T-helper 2 cell (primary cell): ENCODE measurements at places on chromosomes 4 and X.

DNA sequence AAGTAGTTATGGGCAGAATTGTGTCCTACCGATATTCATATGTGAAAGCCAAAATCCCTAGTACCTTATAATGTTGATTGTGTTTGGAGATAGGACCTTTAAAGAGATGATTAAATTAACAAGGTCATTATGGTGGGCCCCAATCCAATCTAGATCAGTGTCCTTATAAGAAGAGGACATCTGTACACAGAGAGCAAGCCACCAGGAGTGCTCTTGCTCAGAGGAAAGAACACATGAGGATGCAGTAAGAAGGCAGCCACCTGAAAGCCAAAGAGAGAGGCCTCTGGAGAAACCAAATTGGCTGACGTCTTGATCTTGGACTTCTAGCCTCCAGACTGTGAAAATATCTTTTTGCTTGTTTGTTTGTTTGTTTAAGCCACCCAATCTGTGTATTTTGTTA, 1290.8 kb upstream of the PABPC4L start:
- no peak for DNase-seq

DNA sequence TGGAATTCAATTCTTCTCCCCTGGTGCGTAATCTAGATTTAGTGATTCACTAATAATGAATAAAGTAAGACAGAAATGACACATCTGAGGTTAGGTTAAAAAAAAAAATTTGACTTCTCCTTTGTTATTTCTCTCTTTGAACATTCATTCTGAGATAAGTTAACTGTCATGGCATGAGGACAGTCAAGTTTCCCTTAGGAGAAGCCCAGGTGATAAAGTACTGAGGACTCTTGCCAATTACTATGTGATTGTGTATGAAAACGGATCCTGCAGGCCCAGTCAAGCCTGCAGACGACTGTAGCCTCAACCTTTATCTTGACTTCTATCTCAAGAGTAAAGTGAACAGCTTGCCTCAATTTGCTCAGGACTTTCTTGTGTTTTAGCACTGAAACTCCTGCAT, 293.2 kb downstream of the PRR32 start:
- no peak for DNase-seq

DNA sequence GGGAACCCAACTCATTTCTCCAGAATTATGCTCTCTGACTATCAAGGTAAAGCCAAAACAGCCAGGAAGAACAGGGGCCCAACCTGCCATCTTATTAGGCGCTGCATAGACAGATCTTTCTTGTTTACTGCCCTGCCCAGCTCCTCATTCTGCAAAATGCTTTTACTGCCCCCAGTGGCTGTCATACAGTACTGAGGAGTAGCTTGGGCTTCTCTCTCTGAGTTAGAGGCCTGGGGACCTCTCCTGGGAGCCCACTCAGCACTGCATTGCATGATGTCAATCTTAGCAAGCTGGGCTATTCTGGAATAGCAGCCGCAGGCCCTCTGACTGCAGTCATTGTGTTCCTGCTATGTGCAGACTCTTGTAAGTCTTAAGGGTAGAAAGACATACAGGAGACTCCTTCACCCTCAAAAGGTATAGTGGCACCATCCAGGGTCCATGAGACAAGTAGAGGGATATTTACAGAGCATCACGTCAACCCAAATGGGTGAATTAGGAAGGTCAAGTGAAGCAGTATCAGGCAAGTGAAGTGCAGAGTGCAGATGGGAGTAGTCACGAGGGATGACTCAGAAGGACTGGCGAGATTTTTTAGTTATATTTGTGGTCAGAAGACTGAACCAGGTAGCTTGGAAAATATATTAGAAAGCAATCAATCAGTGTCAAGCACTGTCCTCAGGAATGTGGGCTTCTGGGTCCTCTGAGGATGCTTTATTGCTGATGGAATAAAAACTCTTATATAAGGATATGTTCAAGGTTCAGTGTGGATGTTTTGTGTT, 294.1 kb upstream of the SFRP2 start:
- DNase-seq, result no peak

DNA sequence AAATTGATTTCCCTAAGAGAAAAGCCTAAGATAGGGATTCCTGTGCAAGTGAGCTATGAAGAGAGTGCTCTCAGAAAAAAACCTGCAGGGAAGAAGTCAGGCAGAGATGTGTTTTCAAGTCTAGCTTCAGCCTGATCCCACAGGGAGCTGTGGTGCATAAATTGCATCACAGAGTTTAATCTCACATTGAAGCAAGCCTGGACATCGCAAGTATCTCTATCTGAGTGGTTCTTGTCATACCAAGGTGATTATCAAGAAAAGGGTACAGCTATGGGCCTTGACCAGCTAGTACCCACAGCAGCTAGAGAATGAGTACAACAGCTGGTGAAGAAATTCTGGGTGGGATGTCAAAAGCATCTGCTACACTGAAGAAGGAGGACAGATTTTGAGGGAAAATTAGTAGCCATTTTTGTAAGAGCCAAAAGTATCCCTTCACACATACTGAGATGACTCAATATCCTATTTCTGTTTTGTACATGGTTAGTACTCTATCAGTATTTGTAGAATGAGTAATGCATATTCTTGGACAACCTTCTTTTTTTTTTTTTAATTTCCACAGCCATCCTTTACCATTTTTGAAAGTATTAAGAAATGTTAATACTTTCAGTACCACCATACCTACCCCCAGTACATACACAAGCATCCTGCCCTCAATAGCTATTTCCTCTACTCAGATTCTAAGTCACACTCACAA, 708.9 kb downstream of the IL1RAPL1 start:
- no peak for DNase-seq

- no peak for DNase-seq
Measured at GRCh38 chr4:26176598-26177149, 144.1 kb upstream of the RBPJ start.

GRCh38 chrX:72205706-72206105, 24.1 kb downstream of the PIN4 start:
- DNase-seq, result no peak

DNA sequence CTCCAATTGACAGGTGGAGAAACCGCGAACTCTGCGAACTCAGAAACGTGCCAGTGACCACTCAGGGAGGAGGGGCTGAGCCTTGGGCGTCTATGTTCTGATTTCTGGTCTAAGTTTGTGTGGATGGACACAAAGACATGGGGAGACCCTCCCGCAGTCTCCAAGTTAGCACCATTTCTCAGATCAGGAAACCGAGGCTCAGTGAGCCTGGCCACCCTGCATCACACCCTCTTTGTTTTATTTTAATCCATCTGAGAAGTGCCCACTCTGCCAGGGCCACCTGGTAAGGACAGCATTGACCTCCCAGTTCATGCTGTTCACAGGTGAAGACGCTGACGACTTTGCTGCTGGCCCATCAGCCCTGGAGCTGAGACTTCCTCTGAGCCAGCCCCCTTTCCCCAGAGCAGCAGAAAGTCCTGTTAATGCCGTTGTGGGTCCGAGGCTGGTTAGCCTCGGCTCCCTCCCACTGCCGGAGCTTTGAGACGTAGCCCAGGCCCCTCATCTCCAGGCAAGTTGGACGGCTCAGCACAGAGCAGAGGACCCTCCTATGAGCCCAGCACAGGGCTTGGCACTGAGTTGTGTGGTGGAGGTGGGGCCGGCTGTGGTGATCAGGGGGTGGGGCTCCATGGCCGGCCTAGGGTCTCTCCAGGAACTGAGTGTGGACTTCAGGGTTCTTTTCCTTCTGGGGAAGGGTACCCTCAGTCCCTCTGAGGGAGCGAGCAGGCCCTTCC, 43.7 kb downstream of the PSAPL1 start:
- DNase-seq, result no peak

DNA sequence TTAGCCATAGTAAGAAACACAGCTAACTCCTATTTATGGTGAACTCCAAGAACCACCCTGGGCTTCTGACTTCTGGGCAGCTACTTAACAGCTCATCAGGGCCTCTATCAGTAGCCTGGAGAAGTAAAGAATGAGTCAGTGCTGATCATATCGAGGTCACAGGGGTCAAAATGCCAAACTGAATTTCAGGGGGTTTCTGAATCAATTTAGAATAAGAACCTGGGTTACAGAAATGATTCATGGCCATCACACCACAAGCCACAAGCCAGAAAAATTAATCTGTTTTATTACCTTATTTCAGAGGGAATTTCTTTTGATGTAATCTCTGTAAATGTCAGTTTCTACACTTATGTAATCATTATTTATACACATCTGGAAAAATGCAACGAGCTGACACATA, 64.4 kb downstream of the CHST7 start:
- DNase-seq, result no peak

DNA sequence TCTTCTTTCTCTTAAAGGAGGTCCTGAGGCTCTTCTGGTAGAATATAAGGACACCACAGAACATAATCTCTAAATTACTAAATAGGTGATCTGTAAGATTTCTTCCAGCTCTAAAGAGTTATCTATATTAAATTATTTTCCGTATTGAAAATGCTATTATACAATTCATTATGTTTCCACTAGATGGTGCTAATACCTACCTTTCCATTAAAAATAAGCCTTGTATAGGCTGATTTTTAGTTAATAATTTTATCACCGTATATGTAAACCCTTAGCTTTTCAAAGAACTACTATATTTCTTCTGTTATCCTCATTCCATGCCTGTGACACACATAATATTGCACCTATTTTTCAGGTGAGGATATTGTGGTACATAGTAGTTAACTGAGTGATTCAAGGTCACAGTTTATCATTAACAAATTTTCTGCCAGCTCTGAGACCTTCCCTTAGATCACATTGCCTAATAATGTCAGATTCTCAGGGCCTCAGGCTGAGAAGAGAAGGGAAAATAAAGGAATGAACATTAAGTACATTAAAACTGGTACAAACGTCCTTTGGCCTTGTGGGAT, 138.8 kb downstream of the TEX11 start:
- DNase-seq, result no peak

DNA sequence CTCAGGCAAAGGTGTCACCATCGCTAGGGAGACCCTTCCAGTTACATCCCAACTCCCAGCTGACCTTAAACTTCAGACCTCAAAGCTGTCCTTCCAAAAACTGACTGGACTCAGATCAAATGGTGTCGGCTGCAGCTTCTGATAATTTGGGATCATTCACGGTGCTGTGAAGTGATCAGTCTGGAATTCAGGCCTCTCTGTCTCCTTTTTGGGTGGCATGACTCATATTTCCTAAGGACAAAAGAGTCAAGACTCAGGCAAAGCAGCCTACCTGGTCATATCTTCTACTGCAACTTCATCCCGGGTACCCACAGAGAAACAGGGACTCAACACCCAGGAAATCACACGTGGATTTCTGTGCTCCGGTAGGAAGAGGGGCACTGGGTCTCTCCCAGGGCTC, 87.6 kb downstream of the SORCS2 start:
- DNase-seq, result no peak

GRCh38 chrX:49934148-49934547, 11.8 kb downstream of the CLCN5 start:
- no peak for DNase-seq

GRCh38 chrX:110215411-110215810, 102.5 kb downstream of the AMMECR1 start:
- no peak for DNase-seq

- no peak for DNase-seq
Measured at GRCh38 chr4:23750125-23750524, 139.7 kb downstream of the PPARGC1A start.

- DNase-seq, result no peak
Measured at GRCh38 chr4:3607690-3608552, 75.7 kb upstream of the LRPAP1 start.

GRCh38 chrX:140744085-140744484, 34.5 kb downstream of the LINC00632 start:
- DNase-seq, result no peak

DNA sequence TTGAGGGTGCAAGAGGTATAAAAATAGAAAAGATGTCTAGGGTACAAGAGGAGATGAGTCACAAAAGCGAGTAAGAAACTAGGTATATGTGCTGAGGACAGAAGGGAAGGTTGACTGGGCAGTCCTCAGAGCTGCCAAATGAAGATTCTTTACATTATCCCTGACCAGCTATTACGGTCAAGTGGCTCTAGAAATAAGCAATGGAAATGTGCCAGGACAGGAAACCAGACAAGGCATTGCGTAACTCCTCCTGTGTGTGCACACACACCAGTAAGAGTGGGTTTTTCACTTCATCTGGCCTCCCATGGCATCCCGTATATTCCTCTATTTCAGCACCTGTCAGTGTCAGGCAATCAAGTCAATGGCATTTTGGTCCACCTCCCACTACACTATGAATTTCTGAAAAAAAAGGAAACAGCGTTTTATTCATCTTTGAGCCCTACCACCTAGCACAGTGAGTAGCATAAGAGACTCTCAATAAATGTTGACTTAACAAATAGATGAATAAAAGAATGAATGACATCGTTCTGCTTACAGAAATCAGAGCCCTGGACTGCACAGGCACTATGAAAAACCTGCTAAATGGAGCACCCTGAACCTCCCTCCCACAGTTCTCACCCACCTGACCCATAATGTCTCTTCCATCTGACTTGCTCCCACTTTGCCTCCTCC, 62.6 kb upstream of the KLF3 start:
- DNase-seq, result no peak

DNA sequence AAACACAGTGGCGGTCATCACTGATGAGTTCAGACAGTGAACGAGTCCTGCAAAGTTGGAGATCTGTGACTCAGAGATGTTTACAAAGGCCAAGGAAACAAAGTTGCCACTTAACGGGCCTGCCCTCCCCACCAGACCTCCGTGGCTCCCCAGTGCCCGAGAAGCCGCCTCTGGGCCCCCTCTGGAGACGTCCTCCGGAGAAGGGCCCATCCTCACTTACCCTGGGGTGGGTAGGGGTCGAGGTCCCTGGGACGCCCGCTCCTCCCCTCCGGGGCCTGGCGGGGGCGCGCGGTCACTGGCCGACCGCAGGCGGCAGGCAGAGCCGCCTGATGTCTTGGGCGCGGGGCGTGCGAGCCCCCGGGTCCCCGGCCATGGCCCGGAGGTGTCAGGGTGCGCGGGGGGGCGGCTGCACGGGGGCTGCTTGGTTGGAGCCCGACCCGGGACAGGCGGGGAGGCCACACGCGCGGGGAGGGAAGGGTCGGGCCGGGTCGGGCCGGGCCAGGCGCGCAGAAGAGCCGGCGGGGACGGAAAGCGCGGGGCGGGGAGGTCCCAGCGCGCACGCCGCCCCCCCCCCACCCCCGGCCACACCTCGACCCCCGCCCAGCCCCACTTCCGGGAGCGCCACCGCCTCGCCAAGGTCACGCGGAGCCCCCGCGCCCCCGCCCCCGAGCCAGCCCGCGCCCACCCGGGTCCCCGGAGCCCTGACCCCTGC, 529 bp downstream of the DHRSX start:
- DNase-seq, result no peak

GRCh38 chrX:95505721-95506120, 1178.9 kb upstream of the DIAPH2 start:
- DNase-seq, result no peak

DNA sequence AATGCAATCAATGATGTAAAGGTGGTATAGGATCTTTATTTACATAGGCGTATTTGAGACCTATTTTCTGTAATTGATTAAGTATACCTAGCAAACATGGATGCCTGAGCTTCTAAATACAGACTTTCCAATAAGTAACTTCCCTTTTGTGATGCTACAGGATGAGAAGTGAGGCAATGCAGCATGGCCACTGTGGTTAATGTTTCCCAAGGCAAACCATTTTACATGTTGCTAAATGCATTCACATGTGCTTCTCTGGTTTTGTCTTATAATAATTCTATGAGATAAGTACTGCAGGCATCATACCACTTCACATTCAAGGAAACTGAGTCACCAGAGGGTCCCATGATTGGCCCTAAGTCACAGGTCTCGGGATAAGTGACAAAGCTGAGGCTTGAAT, 35.7 kb upstream of the NKX3-2 start:
- no peak for DNase-seq

- peak; percentile 99 for DNase-seq
Measured at GRCh38 chr4:6180841-6181631, 19.3 kb downstream of the JAKMIP1 start.

- DNase-seq, result no peak
Measured at GRCh38 chr4:4735136-4735750, 124.2 kb upstream of the MSX1 start.

- no peak for DNase-seq
Measured at GRCh38 chr4:8410641-8411271, 29.8 kb downstream of the ACOX3 start.
